Type B pancreatic cell (in vitro differentiated cells): ENCODE measurements at places on chromosomes 5 and 9.

- H3K4me1 ChIP-seq: peaks cover 6% of the 10 kb centered on the region
- H3K27ac ChIP-seq: no peak overlapping the region
- peaks cover 25% of the 10 kb centered on the region for H3K27me3 ChIP-seq
- H3K4me3 ChIP-seq: no peak overlapping the region
- DNase-seq: no peak
These were observed 66.4 kb upstream of the COL15A1 start for GRCh38 chr9:98877311-98877710.

DNA sequence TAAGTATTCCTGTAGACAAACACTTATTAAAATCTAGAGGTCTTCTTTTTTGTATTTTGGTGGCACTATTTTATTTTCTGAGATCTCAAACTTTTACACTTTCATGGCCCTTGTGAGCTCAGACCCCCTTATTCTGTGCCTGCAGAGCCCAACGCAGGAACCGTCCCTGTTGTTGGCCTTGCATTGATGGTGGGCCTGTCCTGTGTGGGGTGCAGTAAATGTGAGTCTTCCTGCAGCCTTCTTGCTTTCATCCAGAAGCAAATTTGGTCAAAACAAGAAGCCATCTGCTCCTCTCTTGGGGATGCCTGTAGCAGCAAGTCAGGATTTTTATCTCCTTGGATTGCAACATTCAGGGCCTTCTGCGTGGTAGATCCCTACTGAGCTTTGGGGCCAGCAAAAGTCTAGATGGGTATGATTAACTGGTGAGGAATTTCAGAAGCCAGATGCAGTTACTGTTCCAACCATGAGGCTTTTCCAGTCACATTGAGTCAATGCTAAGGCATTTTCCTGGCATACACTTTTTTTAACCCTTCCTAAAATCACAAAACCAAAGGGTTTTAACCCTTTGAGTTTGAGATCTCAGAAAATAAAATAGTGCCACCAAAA lies 31.7 kb downstream of the BASP1 start:
- no peak overlapping the region for H3K27ac ChIP-seq
- peaks cover 23% of the 10 kb centered on the region for H3K4me1 ChIP-seq
- H3K4me3 ChIP-seq: no peak overlapping the region
- no peaks in the 10 kb centered on the region for H3K27me3 ChIP-seq
- no peak for DNase-seq

DNA sequence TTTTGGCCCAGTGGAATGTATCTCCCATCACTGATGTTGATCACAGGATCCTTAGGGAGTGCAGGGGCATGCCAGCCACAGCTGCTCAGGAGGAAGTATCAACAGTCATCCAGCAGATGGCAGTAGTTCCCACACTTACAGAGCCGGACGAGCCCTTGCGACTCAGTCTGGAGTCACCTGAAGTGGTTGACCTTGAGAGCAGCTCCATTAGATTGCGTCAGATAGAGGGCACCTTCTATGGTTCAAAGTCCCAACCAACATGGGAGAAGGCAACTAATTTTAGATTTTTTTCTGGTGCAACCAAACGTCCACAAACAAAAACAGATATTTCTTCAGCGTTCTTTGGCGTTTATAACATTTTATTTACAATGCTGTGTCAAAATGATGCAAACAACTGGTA lies 124.5 kb downstream of the EGFLAM start:
- H3K27me3 ChIP-seq: peaks cover 7% of the 10 kb centered on the region
- no peaks in the 10 kb centered on the region for H3K36me3 ChIP-seq
- H3K4me1 ChIP-seq: peaks cover 15% of the 10 kb centered on the region
- H3K27ac ChIP-seq: no peak overlapping the region
- H3K4me3 ChIP-seq: no peak overlapping the region
- no peak for DNase-seq

DNA sequence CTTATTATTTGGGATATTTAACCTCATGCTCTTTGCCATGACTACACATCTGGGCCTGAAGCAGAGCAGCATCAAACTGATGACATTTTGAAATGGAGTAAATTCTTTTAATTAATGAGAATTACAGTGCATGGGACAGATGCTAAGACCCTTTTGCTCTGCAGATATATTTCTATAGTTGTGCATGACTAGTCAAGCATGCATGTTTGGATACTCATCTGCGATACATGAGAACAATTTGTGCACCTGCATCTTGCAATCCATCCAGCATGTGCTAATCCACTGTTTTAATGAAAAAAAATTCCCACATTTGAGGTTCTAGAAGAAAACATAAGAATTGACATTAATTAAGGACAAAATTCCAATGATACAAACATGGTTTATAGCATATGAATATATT lies 1047.6 kb upstream of the ACO1 start:
- no peaks in the 10 kb centered on the region for H3K4me1 ChIP-seq
- H3K4me3 ChIP-seq: no peak overlapping the region
- H3K27ac ChIP-seq: no peak overlapping the region
- H3K27me3 ChIP-seq: no peaks in the 10 kb centered on the region

GRCh38 chr9:98074115-98074990 lies 17.8 kb downstream of the NANS start:
- peak overlapping the region; percentile 86 for H3K27ac ChIP-seq
- DNase-seq: peak; percentile 81
- peak overlapping the region; percentile 28 for H3K4me3 ChIP-seq

DNA sequence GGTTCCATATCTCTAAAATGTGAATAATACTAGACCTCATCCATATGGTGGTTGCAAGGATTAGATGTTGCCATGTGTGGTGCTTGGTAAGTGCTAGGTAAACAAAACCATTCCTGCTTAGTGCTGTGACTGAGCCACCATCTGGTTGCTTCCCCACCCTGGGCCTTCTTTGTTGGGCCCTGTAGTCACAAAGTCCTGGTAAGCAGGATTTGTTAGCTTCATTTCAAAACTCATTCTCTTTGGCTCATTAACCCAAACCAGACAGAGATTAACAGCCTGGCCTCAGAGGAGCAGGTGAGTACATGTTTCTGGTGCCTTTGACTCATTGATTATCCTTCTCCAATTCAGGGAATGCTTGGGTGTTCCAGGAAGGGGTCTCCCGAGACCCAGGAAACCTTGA lies 240.2 kb downstream of the ARHGAP26 start:
- H3K4me3 ChIP-seq: no peak overlapping the region
- H3K27ac ChIP-seq: no peak overlapping the region
- no peaks in the 10 kb centered on the region for H3K27me3 ChIP-seq
- DNase-seq: no peak
- H3K36me3 ChIP-seq: no peaks in the 10 kb centered on the region

- H3K36me3 ChIP-seq: peaks cover 4% of the 10 kb centered on the region
- no peaks in the 10 kb centered on the region for H3K4me1 ChIP-seq
- H3K4me3 ChIP-seq: no peak overlapping the region
- H3K27me3 ChIP-seq: no peaks in the 10 kb centered on the region
- no peak overlapping the region for H3K27ac ChIP-seq
These were observed 35.1 kb downstream of the DENND1A start for GRCh38 chr9:123894822-123895221.

DNA sequence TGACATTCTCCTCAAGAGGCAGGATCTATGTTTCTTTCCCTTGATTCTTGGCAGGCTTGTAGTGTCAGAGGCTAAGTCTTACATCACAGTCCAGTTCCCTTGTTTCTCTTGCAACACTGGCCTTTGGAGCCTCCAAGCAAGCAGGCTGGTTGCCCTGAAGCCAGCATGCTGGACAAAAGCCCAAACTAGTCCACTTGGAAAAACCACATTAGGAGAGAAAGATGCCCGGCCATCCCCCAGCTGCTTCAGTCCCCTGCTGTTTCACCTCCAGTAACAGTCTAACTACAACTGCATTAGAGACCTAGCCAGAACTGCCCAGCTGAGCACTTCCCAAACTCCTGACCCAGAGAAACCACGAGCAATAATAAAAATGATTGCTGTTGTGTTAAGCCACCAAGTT lies 87.6 kb downstream of the ADAMTS6 start:
- no peaks in the 10 kb centered on the region for H3K4me1 ChIP-seq
- DNase-seq: no peak
- no peaks in the 10 kb centered on the region for H3K27me3 ChIP-seq
- H3K36me3 ChIP-seq: no peaks in the 10 kb centered on the region
- H3K4me3 ChIP-seq: no peak overlapping the region

- peaks cover 38% of the 10 kb centered on the region for H3K4me1 ChIP-seq
- H3K4me3 ChIP-seq: peak overlapping the region; percentile 21
- H3K36me3 ChIP-seq: peaks cover 3% of the 10 kb centered on the region
- H3K27me3 ChIP-seq: no peaks in the 10 kb centered on the region
These were observed 27.5 kb downstream of the IRF1 start for GRCh38 chr5:132462856-132463745.

DNA sequence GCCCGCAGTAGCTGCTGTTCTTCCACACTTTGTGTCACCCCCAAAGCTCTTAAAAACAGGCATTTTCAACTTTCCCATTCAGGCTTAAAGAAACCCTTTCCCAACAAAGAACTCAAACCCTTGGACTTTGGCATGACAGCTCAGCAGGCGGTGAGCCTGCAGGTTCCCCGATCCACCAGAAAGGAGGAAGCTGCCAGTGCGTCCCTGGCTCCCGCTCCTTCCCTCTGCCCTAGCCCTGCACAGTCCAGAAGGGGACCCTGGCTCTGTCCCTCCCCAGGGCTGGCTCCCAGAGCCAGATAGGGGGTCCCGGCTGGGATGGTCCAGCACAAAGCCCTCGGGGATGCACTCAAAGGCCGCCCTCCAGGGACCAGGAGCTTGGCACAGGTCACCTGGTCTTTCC lies 9.6 kb downstream of the SLC9A3 start:
- no peak overlapping the region for H3K27ac ChIP-seq
- H3K27me3 ChIP-seq: peaks cover 46% of the 10 kb centered on the region
- no peak overlapping the region for H3K4me3 ChIP-seq
- no peaks in the 10 kb centered on the region for H3K36me3 ChIP-seq
- DNase-seq: no peak

DNA sequence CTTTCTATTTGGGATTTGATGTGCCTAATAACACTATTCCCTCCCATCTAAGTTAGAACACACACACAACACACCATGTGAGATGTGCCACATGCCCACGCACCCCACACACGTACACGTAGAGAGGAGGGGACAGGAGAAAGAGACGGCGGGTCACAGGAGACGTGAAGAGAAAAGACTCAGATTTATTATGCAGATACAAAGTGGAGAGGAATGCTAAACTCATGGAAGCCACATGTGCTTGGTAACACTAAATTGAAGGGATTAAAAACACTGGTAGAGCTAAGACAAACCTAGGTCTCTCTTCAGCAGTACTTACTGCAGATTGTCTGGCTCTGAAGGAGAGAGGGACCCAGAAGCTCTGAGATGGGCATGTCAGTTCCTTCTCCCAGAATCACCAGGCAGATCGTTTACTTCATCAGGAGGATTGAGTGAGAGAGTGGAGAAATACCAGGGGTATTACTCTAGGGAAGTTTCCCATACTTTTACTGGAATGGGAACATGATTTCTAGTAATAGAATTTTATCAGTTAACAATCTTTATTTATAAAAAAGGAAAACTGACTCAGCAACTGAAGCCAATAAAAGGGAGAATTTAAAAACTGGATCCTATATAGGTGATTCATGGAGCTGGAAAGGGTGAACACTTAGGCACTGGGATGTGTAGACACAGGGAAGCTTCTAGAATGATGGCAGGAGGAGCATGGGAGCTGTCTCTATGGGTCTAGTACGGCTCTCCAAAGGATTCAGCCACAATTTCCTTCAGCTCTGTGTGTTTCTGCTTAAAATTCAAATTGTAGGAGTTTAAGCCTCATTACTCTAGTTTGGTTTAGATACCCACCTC lies 139.4 kb downstream of the MACIR start:
- H3K4me3 ChIP-seq: no peak overlapping the region
- DNase-seq: no peak
- peaks cover 11% of the 10 kb centered on the region for H3K4me1 ChIP-seq
- no peaks in the 10 kb centered on the region for H3K36me3 ChIP-seq
- no peaks in the 10 kb centered on the region for H3K27me3 ChIP-seq

DNA sequence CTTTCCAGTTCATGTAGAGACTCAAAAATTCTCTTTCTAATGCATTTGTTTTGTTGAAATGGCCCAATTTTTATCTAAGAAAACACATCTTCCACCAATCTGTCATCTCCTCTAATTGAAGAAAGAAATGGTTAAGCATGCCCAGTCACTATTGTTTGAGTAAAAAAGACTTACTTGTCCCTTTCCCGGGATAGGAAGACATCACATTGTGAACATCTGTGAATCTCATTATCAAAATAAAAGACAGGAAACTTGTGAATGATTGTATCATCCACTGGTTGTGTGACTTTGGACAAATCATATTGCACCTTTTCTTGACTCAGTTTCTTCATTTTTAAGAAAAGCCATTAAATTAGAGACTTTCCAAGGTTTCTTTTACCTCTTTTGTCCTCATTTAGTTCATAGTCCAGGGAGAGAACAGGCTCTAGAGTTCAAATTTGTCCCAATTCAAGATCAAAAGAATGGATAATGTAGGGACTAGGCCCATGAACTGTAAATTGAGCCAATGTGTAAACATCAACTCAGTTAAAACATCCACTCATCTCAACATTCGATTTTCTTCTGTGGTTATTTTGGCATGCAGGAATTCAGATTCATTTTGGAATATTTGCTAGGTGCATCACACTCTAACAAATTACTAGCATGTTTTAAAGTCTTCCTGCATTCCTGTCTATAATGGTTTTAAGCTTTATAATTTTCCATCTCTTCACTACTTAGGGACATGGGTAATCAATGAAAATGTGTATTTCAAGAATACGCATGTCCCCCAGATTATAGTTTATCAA lies 838.0 kb upstream of the WWC1 start:
- peaks cover 3% of the 10 kb centered on the region for H3K27me3 ChIP-seq
- H3K4me1 ChIP-seq: peaks cover 32% of the 10 kb centered on the region
- no peak overlapping the region for H3K4me3 ChIP-seq
- H3K36me3 ChIP-seq: no peaks in the 10 kb centered on the region

GRCh38 chr9:92504881-92505280 lies 22.6 kb upstream of the ASPN start:
- no peaks in the 10 kb centered on the region for H3K4me1 ChIP-seq
- no peak for DNase-seq
- H3K27me3 ChIP-seq: no peaks in the 10 kb centered on the region

GRCh38 chr9:106731910-106732309 lies 131.1 kb upstream of the ZNF462 start:
- H3K36me3 ChIP-seq: no peaks in the 10 kb centered on the region
- H3K27me3 ChIP-seq: no peaks in the 10 kb centered on the region
- DNase-seq: no peak

- no peak for DNase-seq
- H3K4me1 ChIP-seq: no peaks in the 10 kb centered on the region
- no peaks in the 10 kb centered on the region for H3K27me3 ChIP-seq
- no peak overlapping the region for H3K27ac ChIP-seq
These were observed 59.1 kb downstream of the JAK2 start for GRCh38 chr9:5044160-5044559.

GRCh38 chr9:5999443-6000101 lies 15.9 kb downstream of the RANBP6 start:
- peaks cover 29% of the 10 kb centered on the region for H3K4me1 ChIP-seq
- H3K4me3 ChIP-seq: no peak overlapping the region
- H3K27ac ChIP-seq: peak overlapping the region; percentile 17

DNA sequence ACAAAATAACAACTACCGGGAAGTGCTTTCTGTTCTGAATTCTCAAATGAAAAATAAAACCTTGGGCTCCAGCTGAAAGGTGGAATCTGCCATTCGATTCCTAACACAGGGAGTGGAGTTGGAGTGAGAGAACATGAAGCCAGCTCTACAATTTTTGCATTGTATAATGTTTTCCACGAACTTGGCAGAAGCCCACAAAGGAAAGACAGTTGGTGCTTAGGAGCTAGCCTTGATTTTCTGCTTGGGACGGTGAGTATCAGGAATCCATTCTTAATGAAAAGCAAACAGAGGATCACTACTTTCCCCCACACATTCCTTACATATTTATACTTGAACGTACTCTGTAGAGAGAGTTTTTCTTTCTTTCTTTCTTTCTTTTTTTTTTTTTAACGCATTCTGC lies 74.2 kb upstream of the FBXL7 start:
- no peaks in the 10 kb centered on the region for H3K36me3 ChIP-seq
- DNase-seq: no peak
- no peaks in the 10 kb centered on the region for H3K4me1 ChIP-seq
- H3K27me3 ChIP-seq: no peaks in the 10 kb centered on the region
